Fibroblast of the conjunctiva (primary cell): ENCODE measurements at places on chromosomes 2 and 18.
A peak's percentile ranks its signal among the peaks of the same experiment; 100 is the strongest.

DNA sequence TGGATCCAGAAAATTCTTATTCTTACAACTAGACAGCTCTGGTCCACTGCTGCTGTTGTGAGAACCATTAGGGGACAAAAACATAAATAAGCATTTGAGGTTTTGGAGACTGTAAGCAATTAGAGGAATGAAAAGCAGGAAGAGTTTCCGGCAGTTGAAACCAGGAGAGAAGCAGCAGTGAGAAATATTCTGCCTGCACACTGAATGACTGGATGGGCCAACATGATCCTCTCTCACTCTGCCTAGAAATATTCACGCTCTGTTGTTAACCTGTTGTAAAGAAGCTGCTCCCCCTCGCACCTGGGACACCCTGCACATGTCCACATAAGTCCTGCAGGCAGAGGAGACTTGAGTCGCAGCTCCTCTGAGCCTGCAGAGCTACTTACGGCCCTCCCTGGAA lies 60.4 kb upstream of the RNF152 start:
- DNase-seq: no peak

DNA sequence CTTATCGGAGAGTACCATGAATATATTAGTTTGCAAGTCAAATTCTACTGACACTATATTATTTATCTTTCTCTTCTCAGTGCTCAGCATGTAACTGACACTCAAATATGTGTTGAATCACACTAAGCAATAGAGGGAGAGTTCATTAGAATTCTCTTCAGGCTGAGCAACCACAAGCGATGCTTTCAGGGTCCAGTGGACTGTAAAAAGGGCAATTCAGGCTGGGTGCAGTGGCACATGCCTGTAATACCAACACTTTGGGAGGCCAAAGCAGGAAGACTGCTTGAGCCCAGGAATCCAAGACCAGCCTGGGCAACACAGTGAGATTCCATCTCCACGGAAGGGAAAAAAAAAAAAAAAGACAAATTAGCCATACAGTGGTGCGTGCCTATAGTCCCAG lies 16.3 kb downstream of the PDE6D start:
- DNase-seq: no peak

DNA sequence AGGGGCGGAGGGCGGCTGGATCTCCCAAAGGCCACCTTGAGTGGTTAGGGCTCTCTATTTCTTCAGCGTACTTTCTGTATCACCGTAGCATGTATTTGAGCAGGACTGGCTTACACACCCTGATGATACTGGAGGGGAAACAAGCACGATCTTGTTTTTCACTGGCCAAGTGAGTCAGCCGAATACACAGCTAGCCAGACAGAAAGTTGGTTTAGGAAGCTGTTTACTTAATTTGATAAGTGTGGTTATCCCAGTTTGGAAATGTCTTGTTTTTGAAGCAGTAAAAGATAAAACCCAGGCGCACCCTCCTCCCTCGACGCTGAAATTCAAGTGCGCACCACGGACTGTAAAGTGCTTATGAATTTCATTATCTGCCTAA lies 582 bp downstream of the RIOK3 start:
- DNase-seq: no peak

DNA sequence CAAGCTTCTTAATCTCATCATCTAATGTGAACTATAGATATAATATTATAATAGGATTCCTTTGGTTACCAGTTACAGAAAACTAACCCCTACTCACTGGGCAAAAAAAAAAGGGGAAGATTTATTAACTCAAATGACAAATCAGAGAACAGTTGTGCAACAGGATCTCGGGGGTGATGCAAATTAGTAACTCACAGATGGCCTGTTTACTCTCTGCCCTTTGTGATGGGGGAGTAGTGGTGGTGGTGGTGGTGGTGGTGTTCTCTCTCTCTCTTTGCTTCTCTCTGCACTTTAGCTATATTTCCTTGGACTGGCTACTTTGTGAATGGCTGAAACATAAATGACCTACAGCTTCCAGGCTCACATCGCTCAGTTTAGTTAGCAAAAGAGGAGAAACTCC lies 59.0 kb downstream of the TMEM247 start:
- no peak for DNase-seq

DNA sequence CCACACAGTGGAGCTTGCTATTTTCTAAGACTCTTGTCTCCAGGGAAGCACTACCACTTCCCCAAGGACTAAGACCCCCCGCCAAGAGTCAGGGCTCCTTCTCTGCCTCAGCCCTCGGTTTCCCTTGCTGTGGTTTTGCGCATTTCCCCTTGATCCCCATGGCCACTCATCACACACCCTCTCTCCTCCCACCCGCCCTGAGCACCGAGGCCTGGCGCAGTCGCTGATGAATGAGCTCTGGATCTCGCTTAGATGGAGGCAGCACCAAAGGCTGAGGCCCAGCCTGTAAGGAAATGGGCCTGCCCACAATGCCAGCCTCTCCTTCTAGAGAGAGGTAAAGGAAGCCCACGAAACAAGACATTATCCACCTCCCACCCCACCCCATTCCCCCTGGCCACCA lies 96.9 kb downstream of the TNS1 start:
- DNase-seq: no peak

- DNase-seq: no peak
These were observed 23.8 kb upstream of the CCL20 start for GRCh38 chr2:227789803-227790202.

DNA sequence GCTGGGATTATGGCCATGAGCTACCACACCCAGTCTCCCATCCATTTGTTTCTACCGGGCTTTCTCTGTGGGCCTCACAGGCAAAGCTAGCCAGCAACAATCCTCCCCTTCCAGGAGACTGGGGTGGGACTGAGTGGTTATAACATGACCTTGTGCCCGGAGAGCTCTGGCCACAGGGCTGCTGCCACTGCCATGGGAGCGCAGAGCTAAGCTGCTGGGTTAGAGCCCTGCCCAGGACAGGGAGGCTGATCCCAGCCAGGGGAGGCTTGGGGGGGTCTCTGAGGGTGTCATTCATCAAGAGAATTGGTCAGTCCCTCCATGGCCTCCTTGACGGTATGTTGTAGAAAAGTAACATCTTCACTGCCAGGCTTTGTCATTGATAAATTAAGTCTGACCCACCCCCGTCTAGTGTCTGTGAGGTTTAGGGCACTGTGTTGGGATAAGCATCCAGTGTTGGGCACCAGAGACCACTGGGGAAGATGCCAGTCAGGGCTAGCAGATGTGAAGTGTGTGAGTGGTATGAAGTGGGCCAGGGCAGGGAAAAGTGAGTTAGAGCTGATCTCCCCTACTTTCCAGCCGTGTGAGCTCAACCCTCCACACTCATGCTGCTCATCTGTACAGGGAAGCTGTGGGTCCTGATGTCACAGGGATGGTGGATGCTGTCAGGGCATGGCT lies 368.4 kb upstream of the HS6ST1 start:
- no peak for DNase-seq

DNA sequence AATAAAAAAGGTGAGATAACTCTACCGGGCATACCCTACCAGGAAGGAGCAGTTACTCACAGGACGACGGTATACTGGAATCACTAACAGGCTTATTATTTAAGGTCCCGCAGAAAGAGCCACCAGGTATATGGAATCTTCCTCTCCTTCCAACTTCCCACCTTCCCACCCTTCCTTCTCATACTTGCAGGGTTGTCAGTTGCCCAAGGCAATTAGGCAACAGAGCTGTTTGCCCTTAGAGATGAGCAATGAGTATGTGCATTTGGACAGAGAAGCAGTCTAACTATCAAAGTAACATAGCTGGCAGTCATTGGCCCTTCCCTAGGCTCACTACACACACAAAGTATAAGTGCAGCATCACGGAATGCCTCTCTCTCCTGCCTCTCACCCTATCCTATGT lies 32.1 kb upstream of the EVA1A start:
- no peak for DNase-seq

GRCh38 chr2:107078584-107078983 lies 192.6 kb upstream of the ST6GAL2 start:
- no peak for DNase-seq

DNA sequence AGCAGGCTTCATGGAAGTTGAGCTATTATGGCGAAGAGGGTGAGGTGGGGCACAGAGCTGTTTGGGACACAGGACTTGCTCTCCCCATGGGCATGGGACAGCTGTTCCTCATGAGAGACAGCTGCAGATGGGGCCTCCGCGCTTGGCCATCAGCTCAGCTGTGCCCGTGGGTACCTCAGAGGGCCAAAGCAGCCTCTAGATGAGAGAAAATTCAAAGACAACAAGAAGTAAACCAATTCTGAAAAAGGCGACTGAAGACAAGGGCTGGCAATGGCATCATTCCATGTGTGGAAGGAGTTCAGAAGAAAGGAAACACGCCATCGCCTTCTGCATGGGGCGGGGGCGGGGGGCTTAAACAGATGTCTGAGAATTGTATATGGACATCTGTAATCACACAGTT lies 136.2 kb downstream of the BCL2 start:
- no peak for DNase-seq

DNA sequence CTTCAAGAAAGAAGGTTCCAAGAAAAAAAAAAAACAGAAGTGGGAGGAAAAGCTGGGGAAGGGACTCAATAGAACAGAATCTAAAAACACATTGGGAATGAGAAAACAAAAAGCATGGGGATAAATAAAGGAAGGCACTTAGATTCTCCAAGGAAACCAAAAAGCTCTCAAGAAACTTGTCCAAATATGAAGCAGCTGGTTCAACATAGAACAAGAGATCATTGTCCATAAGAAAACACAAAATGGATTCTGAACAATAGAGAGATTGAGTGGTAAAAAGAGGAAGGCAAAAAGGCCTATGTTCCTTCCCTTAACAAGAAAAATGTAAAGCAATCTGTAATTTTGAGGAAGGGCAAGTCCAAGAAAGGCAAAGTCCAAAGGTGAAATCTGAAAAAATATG lies 32.9 kb upstream of the ALK start:
- DNase-seq: no peak

DNA sequence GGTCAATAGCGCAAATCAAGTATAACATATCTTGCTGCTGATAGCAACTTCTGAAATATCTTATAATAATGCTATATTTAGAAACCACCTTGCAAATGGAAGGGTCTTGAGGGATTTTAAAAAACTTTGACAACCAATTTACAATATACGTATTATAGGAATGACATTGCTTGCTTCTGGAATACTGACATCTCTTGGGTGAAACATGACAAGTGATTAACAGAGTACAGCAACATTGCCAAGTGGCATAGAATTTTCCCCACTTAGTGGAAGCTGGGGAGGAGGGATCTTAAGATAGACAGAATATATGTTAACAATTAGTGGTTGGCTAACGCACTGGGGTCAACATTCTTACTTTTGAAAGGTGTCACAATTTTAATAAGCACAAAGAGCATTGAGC lies 133.6 kb upstream of the TMEFF2 start:
- DNase-seq: no peak

DNA sequence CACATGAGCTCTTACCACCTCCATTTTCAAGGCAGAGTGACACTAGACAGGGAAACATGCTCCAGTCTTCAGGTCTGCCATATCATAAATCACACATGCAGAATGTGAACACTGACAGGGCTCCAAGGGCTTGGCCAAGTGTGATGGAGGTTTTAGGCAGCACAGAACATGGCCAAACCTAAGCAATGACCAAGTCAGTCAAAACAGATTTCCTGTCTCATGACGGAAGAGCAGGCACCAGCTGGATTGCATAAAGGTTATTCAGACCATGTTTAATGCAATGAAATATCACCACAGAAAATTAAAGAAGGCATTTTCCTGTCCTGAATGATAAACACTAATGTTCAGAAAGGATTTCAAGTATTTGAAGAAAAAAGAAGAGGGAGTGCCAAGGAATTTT lies 72.5 kb downstream of the SUMO1 start:
- no peak for DNase-seq

- DNase-seq: no peak
These were observed 213.4 kb downstream of the TMEM163 start for GRCh38 chr2:134505446-134505845.

DNA sequence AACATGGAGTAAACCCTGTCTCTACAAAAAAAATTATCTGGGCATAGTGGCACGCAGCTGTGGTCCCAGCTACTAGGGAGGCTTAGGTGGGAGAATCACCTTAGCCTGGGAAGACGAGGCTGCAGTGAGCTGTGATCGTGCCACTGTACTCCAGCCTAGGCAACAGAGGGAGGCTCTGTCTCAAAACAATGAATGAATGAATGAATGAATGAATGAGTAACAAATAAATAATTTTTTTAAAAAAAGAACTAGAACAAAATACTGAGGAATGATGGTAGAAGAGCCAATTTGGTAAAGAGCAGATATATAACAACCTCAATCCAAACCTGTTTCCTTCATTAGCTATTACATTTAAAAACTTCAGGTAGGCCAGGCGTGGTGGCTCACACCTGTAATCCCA lies 60.1 kb downstream of the STRN start:
- no peak for DNase-seq

DNA sequence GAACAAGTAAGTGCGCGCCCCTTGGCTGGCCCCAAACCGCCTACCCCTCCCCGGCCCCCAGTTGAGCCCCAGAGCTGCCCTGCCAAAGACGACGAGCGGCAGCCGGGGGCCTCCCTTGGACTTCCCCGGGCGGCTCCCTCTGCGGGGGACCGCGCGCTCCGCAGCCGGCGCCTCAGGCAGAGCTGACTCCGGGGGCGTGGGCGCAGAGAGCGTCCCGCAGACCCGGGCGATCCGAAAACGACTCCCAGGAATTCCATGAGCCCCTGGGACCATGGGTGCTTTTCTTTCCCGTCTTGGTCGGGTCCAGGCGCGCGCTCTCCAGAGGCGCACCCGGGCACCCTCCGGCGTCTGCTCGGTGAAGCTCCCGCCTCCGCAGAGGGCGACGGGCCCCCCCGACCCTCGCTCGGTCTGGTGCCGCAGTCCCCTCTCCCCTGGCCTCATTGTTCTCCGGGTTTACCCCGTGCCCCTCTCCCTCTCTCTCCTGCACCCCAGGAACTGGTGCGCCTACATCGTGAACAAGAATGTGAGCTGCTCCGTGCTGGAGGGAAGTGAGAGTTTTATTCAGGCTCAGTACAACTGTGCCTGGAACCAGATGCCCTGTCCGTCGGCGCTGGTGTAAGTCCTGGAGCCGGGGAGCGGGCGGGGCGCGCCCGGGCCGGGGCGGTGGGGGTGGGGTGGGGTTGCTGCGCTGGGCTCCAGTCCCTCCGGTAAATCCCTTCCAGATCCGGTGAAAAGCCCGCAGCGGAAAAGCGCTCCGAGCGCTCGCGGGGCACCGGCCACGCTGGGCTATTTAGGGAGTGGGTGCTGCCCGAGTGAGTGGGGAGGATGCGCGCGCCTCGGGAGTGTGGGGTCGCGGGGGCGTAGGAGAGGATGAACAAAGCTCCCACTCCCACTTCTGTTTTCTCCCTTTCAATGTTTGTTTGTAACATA lies 776 bp downstream of the EMILIN2 start:
- DNase-seq: peak; percentile 43

DNA sequence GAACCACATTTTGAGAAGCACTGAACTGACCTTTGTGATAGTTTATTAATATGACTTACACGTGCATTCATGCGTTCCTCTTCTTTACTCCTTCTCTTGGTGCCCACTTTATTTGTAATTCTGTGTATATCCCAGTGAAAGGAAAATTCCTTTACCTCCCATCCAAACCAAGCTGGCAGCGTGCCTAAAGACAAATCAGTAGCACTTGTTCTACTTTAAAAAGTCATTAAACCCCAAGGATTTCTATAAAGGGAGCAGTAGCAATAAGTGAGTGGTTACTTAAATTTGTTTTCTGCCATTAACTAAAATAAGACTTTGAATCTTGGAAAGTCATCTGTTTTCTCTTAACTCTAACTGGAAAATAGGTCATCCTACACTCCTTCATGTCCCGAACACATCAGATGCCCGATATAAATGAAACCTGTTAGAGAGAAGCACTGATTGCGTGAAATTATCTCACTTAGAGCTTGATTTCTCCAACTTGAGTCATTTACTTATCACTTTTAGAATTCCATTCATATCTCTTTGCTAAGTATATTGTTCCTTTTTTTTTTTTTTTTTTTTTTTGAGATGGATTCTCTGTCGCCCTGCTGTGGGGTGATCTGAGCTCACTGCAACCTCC lies 10.7 kb downstream of the PIK3C3 start:
- DNase-seq: no peak

GRCh38 chr2:186637497-186637800 lies 47.6 kb downstream of the ITGAV start:
- no peak for DNase-seq
